Thoracic aorta (tissue), 2 donors: ENCODE measurements at places on chromosomes 11 and 22. TPM values are rescaled to one million over a fixed set of nuclear protein-coding genes. Genes with fewer than 3 reads are reported as not detected.

The KCNJ11 gene
- 2.7 TPM for total RNA-seq

The MIOX gene
- not detected for total RNA-seq

The KBTBD4 gene
- total RNA-seq, result 14.9 TPM

The OR5A1 gene
- total RNA-seq, result not detected

The KCNQ1OT1 gene
- 2.3 TPM for total RNA-seq

The SCN3B gene
- total RNA-seq, result not detected

The CARNS1 gene
- 10.8 TPM for total RNA-seq

The SULT4A1 gene
- not detected for total RNA-seq

The TRIM6 gene
- total RNA-seq, result 6.5 TPM

The CTSF gene
- total RNA-seq, result 122 TPM

The APOL5 gene
- not detected for total RNA-seq
